ENCODE measurements at places on chromosomes 4 and X. TPM values are rescaled to one million over a fixed set of nuclear protein-coding genes. Genes with fewer than 3 reads are reported as not detected.

The PAGE2 gene
- polyA plus RNA-seq = 0.36 TPM

GRCh38 chr4:10731162-10731561 is 46.6 kb upstream of the CLNK start:
- no peak for DNase-seq

GRCh38 chrX:3379111-3379510 is 32.7 kb upstream of the MXRA5 start:
- no peak for DNase-seq

The HTR2C gene
- 0.81 TPM for polyA plus RNA-seq

DNA sequence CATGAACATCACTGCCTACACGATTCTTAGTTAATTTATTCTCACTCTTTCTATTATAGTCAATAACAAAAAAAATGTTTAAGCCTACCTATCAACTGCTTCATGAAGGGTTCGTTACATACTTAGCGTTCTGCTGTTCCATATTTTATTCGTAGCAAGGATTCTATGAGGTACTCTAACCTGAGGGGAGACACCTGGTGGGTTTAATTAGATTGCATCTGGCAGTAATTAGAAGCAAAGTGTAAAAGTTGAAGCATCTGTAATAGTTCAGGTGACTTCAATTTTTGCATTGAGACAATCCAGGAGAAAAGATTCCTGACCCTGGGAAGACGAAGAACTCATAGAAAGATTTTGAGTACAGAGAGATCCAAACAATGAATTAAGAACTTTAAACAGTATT is 1655.8 kb upstream of the TENM3 start:
- DNase-seq = no peak

The CORIN gene
- 4.4 TPM for polyA plus RNA-seq

GRCh38 chr4:89469930-89470375 is 162.4 kb upstream of the GPRIN3 start:
- peak; percentile 23 for DNase-seq

GRCh38 chr4:26583538-26583864 is 383 bp upstream of the TBC1D19 start:
- DNase-seq = no peak

The FHIP1A gene
- polyA plus RNA-seq = 4.0 TPM

The SLC10A4 gene
- 0.30 TPM for polyA plus RNA-seq

GRCh38 chr4:4873203-4873602 is 13.7 kb downstream of the MSX1 start:
- DNase-seq = no peak

GRCh38 chr4:29289118-29289517 is 1431.1 kb upstream of the PCDH7 start:
- no peak for DNase-seq

The TCEAL7 gene
- polyA plus RNA-seq = 30.8 TPM

DNA sequence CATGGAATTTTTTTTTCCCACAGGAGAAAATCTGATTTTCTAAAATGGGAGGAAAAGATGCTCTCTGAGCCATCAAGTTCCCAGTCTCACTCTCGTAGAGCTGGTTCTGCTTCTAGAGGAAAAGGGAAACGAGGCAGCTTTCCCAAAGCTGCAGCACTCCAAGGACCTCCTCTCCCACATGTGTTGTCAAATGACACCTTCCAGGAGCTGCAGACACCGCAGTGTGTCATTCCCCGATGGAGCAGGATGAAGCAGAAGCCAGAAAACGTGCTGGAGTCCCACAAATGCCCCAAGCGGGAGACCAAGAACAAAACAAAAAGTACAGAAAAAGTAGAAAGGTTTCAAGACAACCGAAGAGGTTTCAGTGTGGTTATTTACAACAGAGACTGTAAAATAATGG is 348.1 kb downstream of the ARHGAP10 start:
- DNase-seq = no peak

DNA sequence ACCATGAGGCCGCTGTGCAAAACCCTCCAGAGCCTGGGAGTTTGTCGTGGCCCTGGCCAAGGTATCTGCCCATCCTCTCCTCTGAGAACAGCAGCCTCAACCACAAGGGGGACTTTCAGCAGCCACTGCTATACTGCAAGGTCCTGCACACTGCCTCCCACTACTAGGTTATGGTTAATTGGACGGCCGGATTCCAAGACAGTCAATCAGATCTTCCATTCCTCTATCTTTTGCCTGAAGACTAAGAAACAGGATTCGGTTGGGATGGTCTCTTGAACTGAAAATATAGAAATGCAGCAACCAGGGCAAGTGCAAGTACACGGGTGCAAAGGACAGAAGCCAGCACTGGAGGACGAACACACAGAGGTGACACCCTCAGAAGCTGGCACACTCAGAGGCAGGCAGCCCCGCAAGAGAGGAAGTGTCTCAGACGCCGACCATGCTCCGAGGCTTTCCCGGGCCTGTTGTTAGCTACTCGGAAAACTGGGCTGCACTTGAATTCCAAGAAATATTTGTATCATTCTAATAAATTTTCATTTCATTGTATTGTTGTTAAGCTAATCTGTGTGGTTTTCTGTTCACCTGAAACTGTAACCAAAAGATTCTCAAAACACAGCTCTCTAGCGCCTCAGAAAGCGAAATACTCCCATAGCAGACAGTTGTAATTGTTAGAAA is 63.3 kb downstream of the AFAP1 start:
- no peak for DNase-seq

DNA sequence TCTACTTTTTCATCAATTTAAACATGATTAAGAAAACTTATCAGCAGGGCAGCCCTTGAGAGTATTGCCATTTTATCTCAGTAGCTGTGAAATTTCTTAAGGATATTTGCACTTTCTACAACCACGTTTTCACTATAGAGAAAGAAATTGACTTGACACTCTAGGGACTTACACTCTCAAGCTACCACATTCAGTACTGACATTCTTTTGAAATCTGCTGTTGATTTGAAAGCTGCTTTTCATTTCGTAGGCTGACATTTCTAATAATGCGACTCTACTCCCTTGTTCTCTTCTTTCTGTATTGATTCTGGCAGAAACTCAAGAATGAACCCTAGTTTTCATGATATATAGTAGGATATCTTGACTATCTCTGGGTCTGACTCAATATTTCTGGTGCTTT is 13.7 kb upstream of the GRXCR1 start:
- DNase-seq = no peak

Data from renal cortex interstitium (tissue), 15 donors.